ENCODE measurements at places on chromosomes 16 and 17. TPM values are rescaled to one million over a fixed set of nuclear protein-coding genes. Genes with fewer than 3 reads are reported as not detected.

The RAB37 gene
- not detected for total RNA-seq

The ALOX15B gene
- not detected for total RNA-seq

The GDPD1 gene
- total RNA-seq = 1.2 TPM

The MYOCD gene
- total RNA-seq = not detected

The PPL gene
- total RNA-seq = 0.20 TPM

The CES5A gene
- not detected for total RNA-seq

The SEZ6 gene
- total RNA-seq = not detected

The PYY gene
- not detected for total RNA-seq

The RMI2 gene
- total RNA-seq = 33.4 TPM

The RCVRN gene
- 0.36 TPM for total RNA-seq

Data from RPMI7951 (cell line).